ENCODE measurements at places on chromosomes 4 and X.

GRCh38 chrX:40570346-40571093, 10.2 kb upstream of the ATP6AP2 start:
- DNase-seq = no peak

GRCh38 chr4:3860061-3860912, 94.1 kb downstream of the ADRA2C start:
- no peak for DNase-seq

DNA sequence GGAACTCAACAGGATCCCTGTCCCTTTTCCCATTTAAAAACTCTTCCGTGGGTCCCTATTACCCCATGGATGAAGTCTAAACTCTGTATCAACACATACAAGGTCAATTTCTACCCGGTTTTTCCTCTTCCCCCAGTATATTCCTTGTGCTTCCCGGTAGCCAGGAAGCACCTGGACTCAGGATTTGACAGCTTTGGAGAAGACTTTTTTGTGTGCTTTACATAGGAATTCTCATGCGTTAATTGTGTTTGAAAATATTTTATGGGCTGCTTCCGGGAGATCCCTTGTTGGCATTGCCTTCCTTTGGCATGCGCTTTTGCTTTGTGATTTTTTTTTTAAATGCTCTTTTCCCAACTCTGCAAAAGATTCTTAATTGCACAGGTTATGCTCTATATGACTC, 7.2 kb downstream of the SMS start:
- no peak for DNase-seq

GRCh38 chrX:21728276-21728968, 29.5 kb downstream of the SMPX start:
- no peak for DNase-seq

GRCh38 chr4:125104616-125105015, 210.1 kb upstream of the FAT4 start:
- DNase-seq = no peak

GRCh38 chr4:164695650-164696049, 58.3 kb upstream of the SMIM31 start:
- no peak for DNase-seq

DNA sequence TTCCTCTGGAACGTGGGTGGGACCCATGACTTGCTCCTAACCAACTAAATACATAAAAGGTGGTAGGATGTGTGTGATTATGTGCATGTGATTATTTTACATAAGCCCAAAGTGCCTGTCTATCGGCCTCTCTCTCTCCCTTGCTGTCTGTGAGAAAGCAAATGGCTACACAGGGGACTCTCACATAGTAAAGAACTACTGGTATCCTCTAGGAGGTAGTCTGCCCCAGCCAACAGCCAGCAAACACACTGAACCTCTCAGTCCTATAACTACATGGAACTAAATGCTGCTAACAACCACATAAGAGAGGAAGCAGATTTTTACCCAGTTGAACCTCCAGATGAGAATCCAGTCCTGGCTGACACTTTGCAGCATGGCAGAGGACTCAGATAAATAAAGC, 1249.4 kb downstream of the ADGRL3 start:
- DNase-seq = no peak

DNA sequence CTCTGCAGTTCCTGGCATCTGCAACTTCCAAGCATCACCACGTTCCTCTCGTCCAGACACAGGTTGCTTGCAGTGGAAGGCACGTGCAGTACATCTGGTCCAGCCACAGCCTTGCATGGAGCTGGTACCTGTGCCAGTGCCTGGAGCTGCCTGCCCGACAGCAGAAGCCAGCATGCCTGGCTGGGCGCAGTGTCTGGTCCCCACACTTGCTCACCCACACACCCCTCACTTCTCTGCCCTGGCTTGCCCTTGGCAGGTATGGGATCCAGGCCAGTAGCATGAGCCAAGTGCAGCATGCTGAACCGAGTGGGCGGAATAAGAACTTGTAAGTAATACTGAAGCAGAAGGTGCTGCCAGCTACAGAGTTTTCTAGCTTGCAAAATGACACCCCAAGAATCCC, 39.9 kb downstream of the SH3BGRL start:
- no peak for DNase-seq

Measured in stimulated activated CD8-positive, alpha-beta memory T cell treated with anti-CD3 and anti-CD28 coated beads, Interleukin-4, amount 100 ng/mL, for 1 hour (primary cell).